ENCODE measurements at places on chromosomes 4 and X.

- DNase-seq, result no peak
These were observed 204.8 kb upstream of the LDB2 start for GRCh38 chr4:17103231-17103630.

GRCh38 chrX:69431420-69431819 lies 72.7 kb upstream of the NALF2 start:
- DNase-seq, result no peak

DNA sequence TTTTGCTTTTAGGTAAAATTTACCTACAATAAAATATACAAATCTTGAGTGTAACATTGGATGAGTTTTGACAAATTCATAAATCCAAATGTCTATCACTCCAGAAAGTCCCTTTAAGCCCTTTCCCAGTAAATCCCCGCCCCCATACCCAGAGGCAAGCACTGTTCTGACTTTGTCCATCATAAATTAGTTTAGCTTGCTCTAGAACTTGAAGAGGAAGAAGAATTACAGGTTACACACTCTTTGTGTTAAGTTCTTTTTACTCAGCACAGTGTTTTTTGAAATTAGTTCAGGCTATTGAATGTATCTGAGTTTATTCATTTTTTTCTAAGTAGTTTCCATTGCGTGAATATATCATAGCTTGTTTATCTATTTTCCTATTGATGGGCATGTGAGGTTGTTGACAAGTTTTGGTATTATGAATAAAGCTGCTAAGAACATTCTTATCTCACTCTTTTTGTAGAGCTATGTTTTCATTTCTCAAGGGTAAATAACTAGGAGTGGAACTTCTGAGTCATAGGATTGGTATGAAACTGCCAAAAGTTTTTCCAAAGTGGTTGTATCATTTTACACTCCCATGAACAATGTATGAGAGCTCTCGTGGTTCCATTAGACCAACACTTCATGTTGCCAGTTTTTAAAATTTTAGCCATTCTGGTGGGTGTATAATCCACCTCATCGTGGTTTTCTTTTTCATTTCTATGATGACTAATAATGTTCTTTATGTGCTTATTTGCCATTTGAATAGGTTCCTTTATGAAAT lies 22.4 kb upstream of the HPSE start:
- DNase-seq, result no peak

GRCh38 chr4:55575513-55575912 lies 16.5 kb downstream of the PDCL2 start:
- no peak for DNase-seq

GRCh38 chr4:110867251-110867960 lies 244.5 kb upstream of the PITX2 start:
- no peak for DNase-seq

- DNase-seq, result no peak
These were observed 276.9 kb upstream of the TACR3 start for GRCh38 chr4:103996637-103997036.

DNA sequence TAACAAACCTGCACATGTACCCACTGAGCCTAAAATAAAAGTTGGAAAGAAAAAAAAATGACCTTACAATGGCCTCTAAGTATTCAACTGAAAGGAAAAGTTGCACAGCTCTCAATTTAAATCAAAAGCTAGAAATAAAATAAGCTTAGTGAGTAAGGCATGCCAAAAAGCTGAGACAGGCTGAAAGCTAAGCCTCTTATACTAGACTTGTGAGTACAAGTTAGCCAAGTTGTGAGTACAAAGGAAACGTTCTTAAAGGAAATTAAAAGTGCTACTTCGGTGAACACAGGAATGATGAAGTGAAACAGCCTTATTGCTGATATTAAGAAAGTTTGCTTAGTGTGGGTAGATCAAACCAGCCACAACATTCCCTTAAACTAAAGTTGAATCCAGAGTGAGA lies 707.9 kb upstream of the PITX2 start:
- DNase-seq, result no peak

Measured in CD4-positive, alpha-beta T cell treated with Interleukin-10 for 1 hour (primary cell).